ENCODE measurements at places on chromosomes 12 and 14.

GRCh38 chr14:48023881-48024280 is 348.5 kb upstream of the MDGA2 start:
- no peak for DNase-seq

DNA sequence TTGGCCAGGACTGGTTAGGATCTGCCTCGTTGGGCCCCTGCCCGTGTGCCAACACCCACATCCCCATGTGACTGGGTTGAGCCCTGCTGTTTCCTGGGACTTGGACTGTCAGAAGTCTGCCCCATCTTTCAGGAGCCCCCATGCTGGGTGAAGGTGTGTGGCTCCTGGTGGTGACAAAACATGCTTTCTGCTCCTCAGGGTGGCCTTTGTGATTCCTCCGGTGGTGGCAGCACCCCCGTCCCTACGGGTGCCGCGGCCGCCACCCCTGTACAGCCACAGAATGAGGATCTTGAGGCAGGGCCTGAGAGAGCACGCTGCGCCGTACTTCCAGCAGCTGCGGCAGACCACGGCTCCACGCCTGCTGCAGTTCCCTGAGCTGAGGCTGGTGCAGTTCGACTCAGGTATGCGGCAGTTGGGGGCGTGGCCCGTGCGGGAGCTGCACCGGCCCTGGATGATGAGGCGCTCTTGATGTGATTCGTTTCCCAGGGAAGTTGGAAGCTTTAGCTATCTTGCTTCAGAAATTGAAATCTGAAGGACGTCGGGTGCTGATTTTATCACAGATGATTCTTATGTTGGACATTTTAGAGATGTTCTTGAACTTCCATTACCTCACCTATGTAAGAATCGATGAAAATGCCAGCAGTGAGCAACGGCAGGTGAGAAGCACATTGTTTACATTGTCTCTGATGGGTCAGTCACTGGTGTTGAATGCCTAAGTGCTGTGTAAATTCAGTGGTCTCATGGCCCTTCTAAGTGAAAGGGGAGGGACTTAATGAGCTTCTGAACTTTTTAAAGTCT is 80.0 kb downstream of the EP400 start:
- no peak for DNase-seq

DNA sequence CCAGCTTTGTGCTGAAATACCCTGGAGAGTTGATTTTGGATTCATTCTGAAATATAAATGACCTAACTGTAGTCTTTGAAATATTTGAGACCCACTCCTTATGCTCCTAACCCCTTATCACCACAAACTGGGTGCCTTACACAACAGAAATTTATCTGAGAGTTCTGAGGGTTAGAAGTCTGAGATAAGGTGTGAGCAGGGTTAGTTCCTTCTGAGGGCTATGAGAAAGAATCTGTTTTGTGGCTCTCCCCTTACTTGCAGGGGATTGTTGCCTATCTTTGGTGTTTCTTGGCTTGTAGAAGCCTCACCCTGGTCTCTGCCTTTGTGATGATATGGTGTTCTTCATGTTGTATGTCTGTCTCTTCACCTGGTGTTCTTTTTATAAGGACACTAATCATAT is 91.7 kb downstream of the DERA start:
- DNase-seq = no peak

DNA sequence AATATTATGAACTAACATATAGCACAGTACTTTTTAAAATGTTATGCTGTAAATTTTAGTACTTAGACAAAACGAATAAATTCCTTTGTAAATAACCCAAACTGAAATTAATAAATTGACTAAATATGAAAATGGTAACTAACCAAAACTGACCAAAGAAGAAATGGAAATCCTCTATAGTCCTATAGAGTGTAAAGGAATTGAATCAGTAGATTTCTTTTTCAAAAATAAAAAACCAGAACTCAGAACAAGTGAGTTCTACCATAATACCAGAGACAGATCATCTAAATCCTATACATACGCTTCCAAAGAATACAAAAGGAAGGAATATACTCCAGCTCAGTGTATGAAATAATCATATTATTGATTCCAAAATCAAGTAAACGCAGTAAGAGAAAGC is 39.8 kb downstream of the TMPRSS12 start:
- DNase-seq = no peak

DNA sequence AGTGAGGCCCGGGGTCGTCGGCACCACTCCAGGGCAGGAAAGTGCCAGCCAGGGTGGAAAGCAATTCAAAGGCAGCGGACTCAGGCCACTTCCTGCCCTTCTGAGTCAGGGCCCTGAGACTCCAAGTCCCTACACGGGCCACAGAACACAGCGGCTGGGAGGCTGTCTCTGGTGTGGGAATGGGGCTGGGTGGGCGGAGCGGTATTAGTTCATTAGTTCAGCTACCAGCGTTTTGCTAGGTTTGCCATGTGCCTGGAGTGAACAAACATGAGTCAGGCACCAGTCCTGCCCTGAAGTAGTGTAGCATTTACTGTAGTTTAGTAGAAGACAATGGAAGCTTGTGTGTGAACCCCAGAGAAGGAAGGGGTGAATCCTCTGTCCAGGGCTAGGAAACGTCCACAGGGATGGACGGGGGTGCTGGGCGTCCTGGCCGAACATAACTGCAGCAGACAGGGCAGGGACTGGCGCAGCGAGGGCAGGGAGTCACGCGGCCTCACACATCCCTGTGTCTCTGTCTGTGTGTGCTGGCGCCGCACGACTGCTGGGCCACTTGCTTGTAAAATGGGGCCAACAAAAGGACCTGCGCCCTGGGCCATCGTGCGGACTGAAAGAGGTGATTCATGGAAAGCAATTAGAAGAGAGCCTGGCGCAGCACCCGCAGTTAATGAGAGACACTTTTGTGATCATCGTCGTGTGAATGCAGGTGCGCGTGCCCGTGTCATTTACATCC is 186.4 kb upstream of the PRMT8 start:
- DNase-seq = peak; percentile 88

DNA sequence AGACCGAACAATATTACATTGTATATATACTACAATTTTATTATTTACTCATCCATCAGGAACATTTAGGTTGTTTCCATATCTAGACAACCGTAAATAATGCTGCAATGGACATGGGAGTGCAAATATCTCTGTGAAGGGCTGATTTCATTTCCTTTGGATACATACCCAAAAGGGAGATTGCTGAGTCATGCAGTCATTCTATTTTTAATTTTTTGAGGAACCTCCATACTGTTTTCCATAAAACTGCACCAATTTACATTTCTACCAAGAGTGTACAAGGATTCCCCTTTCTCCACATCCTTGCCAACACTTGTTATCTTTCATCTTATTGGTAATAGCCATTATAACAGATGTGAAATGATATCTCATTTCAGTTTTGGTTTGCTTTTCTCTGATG is 84.7 kb downstream of the SLC41A2 start:
- no peak for DNase-seq

DNA sequence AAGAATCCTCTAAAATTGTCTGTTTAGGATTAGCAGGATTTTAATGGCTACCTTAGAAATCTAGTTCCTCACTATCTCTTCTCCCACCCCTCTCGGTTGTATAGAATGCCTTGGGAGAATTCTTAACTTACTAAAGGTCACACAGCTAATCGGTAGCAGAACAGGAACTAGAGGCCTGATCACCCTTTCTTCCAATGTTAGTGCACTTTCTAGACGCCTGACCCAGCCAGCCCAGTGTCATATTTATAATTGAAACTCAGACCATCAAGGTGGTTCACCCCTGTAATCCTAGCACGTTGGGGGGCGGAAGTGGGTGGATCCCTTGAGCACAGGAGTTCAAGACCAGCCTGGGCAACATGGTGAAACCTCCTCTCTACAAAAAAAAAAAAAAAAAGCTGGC is 1.7 kb downstream of the TIGAR start:
- no peak for DNase-seq

DNA sequence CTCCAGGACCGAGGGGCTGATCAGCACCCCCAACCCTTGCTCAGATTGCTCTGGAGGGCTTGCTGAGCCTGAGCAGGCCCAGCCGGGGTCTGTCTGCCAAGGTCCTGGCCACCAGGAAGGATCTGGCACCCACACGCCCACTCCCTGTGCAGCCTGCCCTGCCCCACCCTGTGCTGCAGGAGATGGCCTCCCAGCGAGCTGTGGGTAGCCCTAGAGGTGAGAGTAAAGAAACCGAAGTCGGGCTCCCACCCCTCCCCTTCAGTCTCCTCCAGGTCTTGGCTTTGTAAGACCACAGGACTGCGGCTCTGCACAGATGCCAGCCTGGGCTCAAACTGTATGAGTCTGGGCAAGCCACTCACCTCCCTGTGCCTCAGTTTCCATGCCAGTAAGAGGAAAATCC is 307.8 kb downstream of the BCL11B start:
- no peak for DNase-seq

GRCh38 chr12:119460876-119461275 is 126.3 kb downstream of the CCDC60 start:
- no peak for DNase-seq

- no peak for DNase-seq
Measured at GRCh38 chr12:127539226-127539858, 727.6 kb upstream of the TMEM132C start.

DNA sequence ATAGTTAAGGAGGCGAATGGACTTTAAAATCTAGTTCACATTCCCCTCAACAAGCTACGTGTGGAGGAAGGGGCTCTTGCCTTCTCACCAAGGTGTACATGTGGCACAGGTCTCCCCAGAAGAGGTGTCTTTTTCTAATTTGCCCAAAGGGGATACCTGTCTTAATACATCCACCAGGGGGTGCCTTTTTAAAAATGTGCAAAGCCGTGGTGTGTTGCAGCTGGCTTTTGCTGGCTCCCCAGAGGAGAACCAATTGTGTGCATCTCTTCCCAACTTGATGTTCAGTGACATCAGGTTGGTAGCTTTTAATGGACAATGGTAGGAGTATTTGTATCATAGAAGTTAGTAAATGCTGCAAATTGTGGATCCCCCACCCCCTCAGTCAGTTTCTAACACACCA is 33.8 kb downstream of the CREBL2 start:
- DNase-seq = peak; percentile 41

DNA sequence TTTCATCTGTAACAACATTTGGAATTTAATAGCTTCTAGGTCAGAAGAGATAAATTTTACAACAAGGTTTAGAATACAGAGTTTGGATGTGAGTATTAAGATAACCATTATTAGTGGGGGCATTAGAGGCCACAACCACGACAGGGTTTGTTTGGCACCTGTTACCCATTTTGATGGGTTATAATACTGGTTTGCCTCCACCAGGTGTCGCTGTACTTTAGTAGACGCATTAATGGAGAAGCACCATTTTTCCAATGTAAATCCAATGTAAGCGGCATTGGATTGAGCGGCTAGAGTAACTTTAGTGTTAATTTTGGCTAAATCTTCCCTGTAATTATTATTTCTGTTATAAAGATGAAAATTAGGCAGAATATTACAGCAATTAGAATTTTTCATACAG is 136.2 kb downstream of the SLCO1B3 start:
- peak; percentile 69 for DNase-seq

- no peak for DNase-seq
Measured at GRCh38 chr12:15534322-15534721, 212.0 kb downstream of the PTPRO start.

- DNase-seq = no peak
Measured at GRCh38 chr12:113634474-113634873, 162.8 kb upstream of the LHX5 start.

DNA sequence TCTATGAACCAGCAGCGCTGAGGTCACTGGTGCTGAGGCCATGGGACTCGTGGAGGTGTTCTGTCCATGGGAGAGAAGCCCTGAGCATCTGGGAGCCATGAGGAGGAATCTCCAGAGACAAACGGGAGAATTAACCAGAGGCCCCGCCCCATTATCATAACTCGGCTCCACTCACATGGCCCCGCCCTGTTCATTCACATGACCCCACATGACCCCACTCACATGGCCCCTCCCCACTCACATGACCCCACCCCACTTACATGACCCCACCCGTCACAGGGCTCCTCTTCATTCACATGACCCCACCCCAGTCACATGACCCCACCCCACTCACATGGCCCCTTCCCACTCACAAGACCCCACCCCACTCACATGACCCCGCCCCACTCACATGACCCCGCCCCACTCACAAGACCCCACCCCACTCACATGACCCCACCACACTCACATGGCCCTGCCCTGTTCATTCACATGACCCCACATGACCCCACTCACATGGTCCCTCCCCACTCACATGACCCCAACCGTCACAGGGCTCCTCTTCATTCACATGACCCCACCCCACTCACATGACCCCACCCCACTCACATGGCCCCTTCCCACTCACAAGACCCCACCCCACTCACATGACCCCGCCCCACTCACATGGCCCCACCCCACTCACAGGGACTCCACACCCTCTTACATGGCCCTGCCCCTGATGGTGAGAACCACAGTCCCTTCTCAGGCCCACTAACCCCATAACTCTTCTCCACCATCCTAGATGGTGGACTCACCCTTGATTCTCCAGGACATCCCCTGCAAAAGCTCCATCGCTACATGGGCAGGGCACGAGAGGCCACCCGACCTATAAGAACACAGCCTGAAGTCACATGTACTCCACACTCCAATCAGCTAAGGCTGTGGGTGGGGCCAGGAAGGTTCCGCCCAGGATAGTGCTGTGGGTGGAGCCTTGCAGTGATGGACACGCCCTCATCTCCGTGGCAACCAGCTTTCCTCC is 151.1 kb upstream of the SFSWAP start:
- DNase-seq = no peak

- no peak for DNase-seq
Measured at GRCh38 chr12:93686572-93687356, 9.6 kb downstream of the CRADD start.

GRCh38 chr12:71947645-71948105 is 9.0 kb downstream of the TPH2 start:
- DNase-seq = peak; percentile 22

GRCh38 chr12:90304231-90304630 is 595.6 kb upstream of the ATP2B1 start:
- no peak for DNase-seq

DNA sequence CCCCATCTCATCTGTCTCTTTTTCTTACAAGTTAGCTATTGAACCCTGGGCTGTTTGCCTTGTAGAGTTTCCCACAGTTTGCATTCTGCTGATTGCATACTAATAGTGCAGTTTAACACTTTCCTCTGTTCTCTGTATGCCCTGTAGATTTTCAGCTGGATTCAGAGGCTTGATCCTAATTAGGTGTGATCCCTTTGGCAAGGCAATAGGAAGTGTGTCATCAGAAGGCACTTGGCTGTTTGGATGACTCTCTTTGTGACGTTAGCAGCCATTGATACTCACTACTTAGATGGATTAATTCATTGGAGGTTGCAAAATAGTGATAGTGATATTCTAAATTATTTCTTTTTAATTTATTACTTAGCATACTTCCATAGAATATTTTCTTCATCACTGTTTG is 33.6 kb downstream of the FUT8 start:
- DNase-seq = no peak

GRCh38 chr12:17875230-17875629 is 214.8 kb downstream of the RERGL start:
- DNase-seq = no peak

- peak; percentile 40 for DNase-seq
Measured at GRCh38 chr14:102125546-102125945, 14.2 kb upstream of the WDR20 start.
